ENCODE measurements at places on chromosomes 7 and 10. TPM values are rescaled to one million over a fixed set of nuclear protein-coding genes. Genes with fewer than 3 reads are reported as not detected.

ITGB8 gene
- 3.5 TPM for total RNA-seq

GRCh38 chr10:88598055-88598454 lies 11.5 kb downstream of the LIPJ start:
- no peaks in the 10 kb centered on the region for H3K27me3 ChIP-seq
- H3K4me3 ChIP-seq = no peak overlapping the region
- H3K27ac ChIP-seq = no peak overlapping the region
- no peaks in the 10 kb centered on the region for H3K36me3 ChIP-seq

DNA sequence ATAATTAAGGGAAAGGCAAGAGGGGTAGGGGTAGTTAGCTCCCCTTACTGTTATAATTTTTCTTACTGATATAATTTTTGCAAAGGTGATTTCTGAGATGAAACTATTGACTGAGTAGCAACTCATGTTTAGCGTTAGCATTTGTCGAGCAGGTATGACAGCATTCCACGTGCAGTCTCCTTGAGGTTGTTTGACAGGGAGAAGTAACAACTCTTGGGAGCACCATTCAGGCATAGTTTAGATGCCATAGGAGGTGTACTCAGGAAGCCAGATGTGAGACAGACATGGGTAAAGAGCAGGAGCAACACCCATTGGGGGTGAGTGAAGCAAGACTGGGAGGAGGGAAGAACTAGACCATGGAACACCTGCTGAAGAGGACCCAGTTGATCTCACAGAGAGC lies 96.6 kb upstream of the KLF6 start:
- no peak overlapping the region for H3K4me3 ChIP-seq
- no peaks in the 10 kb centered on the region for H3K36me3 ChIP-seq
- no peak overlapping the region for H3K27ac ChIP-seq
- H3K27me3 ChIP-seq = no peaks in the 10 kb centered on the region
- DNase-seq = no peak

CHCHD2 gene
- not detected for total RNA-seq

Data from GM23338 (cell line).